ENCODE measurements at places on chromosomes 6 and 20. TPM values are rescaled to one million over a fixed set of nuclear protein-coding genes. Genes with fewer than 3 reads are reported as not detected.

DNA sequence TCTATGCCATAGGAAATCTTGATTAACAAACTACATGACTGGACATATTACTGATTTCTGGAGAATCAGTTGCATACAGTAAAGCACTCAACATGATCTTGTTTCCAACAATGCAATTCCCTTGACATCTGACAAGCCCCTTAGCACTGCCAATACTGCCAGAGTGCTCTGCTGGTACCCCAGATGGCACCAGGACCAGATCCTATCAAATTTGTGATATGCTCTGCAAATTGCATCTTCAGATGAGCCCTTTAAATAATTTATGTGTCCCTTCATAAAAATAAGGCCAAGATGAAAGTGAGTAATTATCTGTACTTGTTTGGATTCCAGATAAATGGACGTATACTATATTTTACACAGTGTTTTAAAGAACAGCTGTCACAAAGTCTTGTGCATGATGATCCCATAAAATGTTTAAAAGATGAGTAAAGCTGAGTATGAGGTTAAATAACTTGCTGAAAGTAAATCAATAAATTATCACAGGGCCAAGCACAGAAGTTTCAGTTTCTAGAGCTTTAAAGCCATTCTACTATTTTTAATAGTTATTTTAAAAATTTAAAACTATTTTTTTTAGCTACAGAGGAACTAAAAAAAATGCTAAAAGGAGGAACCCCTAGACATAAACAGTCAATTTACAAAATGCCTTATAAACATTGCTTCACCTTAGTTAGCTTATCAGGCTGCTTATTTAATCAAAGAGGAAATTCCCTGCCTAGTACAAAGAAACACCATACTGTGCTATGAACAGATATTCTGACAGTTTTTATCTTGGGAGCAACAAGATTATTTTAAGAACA, 42.1 kb downstream of the NUDT3 start:
- H3K36me3 ChIP-seq: no peaks in the 10 kb centered on the region
- H3K27ac ChIP-seq: peak overlapping the region; percentile 21
- no peak for DNase-seq
- no peak overlapping the region for H3K4me3 ChIP-seq

Gene POM121L2
- total RNA-seq: not detected

- H3K27ac ChIP-seq: no peak overlapping the region
- H3K4me3 ChIP-seq: no peak overlapping the region
- H3K4me1 ChIP-seq: no peaks in the 10 kb centered on the region
- H3K27me3 ChIP-seq: no peaks in the 10 kb centered on the region
- DNase-seq: no peak
- H3K36me3 ChIP-seq: no peaks in the 10 kb centered on the region
Observed at GRCh38 chr6:62446647-62447316, 160.8 kb upstream of the KHDRBS2 start.

DNA sequence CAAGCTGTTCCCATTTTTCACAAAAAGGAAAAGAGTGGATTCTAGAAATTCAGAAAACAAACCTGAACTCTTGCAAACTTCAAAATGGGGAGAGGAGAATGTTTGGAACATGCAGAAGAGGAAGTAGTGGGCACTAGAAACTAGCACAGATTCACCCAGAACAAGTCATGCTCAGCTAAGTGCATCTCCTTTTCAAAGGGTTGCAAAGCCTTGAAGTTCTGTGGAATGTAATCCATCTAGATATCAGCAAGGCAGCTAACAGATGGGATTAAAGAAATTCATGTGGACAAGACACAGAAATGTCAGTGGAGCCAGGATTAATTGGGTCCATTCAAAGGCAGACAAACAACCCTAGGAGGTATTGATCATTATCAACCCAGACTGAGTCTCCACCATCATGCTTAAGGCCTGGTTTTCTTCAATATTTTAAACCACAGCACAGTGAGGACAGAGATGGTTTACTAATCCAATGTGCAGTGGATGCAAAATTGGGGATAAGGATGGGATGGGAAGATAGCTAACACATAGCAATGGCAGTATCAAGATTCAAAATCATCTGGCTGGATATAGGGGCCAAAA, 31.3 kb downstream of the KCNK5 start:
- H3K27me3 ChIP-seq: no peaks in the 10 kb centered on the region
- H3K4me1 ChIP-seq: peaks cover 3% of the 10 kb centered on the region
- DNase-seq: no peak
- no peak overlapping the region for H3K4me3 ChIP-seq
- no peak overlapping the region for H3K27ac ChIP-seq
- H3K36me3 ChIP-seq: peaks cover 11% of the 10 kb centered on the region

Gene ARHGAP40
- total RNA-seq: not detected

GRCh38 chr6:108781419-108782100, 66.7 kb upstream of the ARMC2 start:
- no peaks in the 10 kb centered on the region for H3K36me3 ChIP-seq
- H3K4me3 ChIP-seq: peak overlapping the region; percentile 86
- H3K27me3 ChIP-seq: peaks cover 32% of the 10 kb centered on the region
- no peak for DNase-seq
- peaks cover 10% of the 10 kb centered on the region for H3K4me1 ChIP-seq
- H3K27ac ChIP-seq: no peak overlapping the region

DNA sequence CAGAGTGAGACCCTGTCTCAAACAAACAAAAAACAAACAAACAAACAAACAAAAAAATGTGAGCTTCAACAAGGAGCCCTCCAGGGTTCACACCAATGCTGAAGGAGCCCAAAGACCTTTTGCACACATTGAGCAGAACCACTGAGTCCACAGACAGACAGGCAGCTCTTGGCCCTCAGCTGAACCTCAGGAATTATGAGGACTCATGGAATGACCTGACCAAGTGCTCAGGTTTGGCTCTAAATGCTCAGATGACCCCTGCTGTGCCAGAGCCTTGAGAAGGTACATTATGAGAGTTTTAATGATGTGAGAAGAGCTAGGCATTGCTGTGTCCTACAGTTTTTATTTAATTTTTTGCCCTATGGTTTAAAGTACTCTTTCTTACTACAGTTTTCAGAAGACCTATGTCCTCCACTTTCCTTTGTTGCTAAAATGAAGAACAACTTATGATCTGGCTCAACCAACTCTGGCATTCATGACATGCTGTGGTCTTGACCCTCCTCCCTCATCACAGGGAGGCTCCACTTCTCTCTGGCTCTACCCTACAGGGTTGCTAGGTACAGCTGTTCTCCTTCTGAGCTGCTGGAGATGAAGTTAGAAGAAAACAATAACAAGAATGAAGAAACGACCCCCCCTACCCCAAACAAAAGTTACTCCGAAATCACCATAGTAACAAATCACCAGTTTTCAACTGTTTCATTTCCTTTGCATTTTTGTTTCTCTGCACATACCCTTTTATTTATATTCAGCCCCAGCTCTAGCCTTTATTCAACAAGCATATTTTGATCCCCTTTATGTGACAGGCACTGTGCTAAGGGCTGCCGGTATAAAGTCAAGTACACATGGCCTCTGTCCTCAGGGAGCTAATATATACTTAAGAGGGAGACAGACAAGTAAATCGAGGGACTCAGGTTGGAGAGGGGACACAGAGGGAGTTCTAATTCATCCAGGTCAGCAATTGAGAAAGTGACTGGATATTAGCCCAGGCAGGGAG, 128.7 kb upstream of the TRAF3IP2 start:
- peak overlapping the region; percentile 26 for H3K27ac ChIP-seq
- H3K4me3 ChIP-seq: no peak overlapping the region
- DNase-seq: no peak
- H3K36me3 ChIP-seq: peaks cover 57% of the 10 kb centered on the region
- peaks cover 42% of the 10 kb centered on the region for H3K4me1 ChIP-seq
- no peaks in the 10 kb centered on the region for H3K27me3 ChIP-seq

DNA sequence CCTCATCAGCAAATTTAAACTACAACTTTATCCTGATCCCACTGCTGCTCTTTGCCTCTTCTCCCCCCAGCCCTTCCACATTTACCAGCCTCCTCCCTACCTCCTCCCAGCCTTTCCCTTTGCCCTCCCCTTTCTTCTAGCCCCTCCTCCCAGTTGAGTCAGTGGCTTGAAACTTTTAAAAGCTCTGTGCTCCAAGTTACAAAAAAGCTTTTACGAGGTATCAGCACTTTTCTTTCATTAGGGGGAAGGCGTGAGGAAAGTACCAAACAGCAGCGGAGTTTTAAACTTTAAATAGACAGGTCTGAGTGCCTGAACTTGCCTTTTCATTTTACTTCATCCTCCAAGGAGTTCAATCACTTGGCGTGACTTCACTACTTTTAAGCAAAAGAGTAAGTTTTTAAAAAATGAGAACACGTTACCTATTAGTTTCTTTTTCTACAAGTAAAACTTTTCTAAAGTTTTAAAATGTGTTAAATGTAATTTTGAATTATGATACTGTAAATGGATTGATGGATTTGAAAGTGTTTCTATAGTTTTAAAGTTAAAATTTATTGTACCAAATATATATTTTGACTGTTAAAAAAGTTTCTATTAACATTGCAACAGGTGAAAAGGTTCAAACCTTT, at the start of gene GJA1:
TSS of gene GJA1 (plus strand) at position 203 of the 626 bp plus-strand sequence. CDS start 11,202 bp downstream, outside the sequence.
- no peak within 1 kb of the TSS for H3K27ac ChIP-seq
- H3K4me1 ChIP-seq: peaks cover 15% of the 10 kb centered on the region
- H3K4me3 ChIP-seq: peak within 1 kb of the TSS; percentile 90
- no peaks in the 10 kb centered on the region for H3K36me3 ChIP-seq
- DNase-seq: no peak

Gene GFOD1
- 5.9 TPM for total RNA-seq

GRCh38 chr6:145733207-145733606, 2.1 kb downstream of the EPM2A start:
- H3K4me3 ChIP-seq: no peak overlapping the region
- peaks cover 19% of the 10 kb centered on the region for H3K36me3 ChIP-seq
- H3K4me1 ChIP-seq: peaks cover 11% of the 10 kb centered on the region
- H3K27me3 ChIP-seq: no peaks in the 10 kb centered on the region

DNA sequence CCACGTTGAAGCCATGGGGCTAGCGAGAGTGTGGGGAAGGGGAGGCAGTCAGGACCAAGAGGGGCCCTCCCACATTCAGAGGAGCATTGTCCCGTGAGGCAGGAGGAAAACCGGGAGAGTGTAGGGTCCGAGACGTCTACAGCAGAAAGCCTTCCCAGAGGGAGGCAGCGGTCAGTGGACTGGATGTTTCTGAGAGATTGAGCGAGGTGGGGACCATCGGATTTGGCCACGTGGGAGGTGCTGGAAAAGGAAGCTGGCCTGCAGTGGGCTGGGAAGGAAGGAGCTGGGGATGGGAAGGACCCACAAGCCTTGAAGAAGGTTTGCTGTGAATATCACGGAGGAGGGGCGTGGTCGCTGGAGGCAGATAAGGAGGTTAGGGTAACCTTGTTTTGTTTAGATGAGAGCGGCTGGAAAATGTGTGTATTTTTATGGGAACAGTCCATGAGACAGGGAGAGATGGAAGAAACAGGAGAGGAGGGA, 119.0 kb upstream of the RNF24 start:
- H3K36me3 ChIP-seq: no peaks in the 10 kb centered on the region
- DNase-seq: no peak
- H3K27ac ChIP-seq: no peak overlapping the region
- no peak overlapping the region for H3K4me3 ChIP-seq

DNA sequence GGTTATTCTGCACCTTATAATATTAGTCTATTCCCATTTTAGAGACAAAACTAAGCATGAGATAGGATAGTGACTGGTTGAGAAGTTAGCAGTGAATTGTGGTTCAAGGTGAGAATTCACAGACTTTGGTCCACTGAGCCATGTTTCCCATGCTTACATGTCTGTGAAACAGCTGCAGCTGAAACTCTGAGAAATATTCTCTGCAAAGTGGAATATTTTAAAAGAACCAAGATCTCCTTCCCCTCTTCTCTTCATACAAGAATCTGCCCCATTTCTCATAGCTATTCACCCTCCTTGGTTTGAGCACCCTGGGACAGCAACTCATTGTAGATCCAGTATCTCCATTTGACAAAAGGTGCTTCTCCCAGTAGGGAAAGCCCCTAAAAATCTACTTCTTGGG, 70.2 kb upstream of the TMEM170B start:
- no peaks in the 10 kb centered on the region for H3K36me3 ChIP-seq
- DNase-seq: no peak
- no peak overlapping the region for H3K27ac ChIP-seq
- H3K27me3 ChIP-seq: no peaks in the 10 kb centered on the region
- no peak overlapping the region for H3K4me3 ChIP-seq

DNA sequence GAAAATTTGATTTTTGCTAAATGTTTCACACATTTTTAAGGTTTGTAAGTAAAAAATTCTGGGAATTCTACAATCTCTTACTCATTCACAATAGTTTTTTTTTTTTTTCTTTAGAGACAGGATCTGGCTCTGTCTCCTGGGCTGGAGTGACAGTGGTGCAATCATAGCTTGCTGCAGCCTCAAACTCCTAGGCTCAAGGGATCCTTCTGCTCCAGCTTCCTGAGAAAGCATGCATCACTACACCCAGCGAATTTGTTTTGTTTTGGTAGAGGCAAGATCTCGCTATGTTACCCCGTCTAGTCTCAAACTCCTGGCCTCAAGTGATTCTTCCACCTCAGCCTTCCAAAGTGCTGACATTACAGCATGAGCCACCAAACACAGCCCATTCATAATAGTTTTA, 232.8 kb downstream of the GJA1 start:
- no peaks in the 10 kb centered on the region for H3K4me1 ChIP-seq
- H3K4me3 ChIP-seq: no peak overlapping the region
- H3K27ac ChIP-seq: no peak overlapping the region
- no peaks in the 10 kb centered on the region for H3K27me3 ChIP-seq
- DNase-seq: no peak

DNA sequence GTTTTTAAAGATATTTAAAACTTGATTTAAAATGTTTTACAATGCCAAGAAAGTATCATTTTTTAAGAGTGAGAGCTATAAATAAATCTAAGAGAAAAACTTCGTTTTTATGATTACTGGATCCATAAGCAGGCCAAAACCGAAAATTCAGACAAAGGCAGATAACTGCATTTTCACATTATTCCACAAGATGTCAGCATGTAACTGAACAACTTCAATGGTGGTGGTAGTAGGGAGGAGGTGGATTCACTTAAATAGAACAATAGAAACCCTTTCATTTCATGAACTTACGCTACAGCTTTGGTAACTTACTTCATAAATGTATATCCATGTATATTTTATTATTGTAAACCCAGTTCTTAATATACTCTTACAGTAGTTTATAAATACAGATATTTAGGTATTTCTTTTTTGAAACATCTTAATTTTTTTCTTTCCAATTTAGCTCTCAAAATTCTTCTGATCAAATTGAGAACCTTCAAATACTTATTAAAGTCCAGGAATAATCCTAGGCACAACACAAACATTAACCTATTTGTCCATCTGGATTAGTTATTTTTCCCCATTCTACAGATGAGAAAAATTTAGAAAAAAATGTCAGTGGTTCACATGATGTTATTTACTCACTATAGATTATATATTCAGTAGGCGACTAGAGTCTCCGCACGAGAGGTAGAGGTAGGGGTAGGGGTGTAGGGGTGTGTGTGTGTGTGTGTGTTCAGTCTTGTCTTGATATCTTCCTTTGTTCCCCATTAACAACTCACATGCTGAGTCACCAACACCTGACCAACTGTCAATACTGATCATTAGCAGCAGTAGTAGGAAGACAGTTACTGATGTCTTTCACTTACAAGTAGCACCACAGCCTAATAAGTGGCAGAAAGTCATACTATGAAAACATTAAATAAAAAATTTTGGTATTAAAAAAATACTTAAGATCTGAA, 111.5 kb downstream of the ARHGAP18 start:
- H3K4me3 ChIP-seq: no peak overlapping the region
- peaks cover 3% of the 10 kb centered on the region for H3K36me3 ChIP-seq
- no peak overlapping the region for H3K27ac ChIP-seq
- no peaks in the 10 kb centered on the region for H3K27me3 ChIP-seq

All from activated naive CD8-positive, alpha-beta T cell treated with anti-CD3 and anti-CD28 coated beads, Interleukin-2, amount 10 ng/mL, durations not matched to agents 7 days and 5 days (primary cell).